ENCODE measurements at places on chromosomes 2 and 18. TPM values are rescaled to one million over a fixed set of nuclear protein-coding genes. Genes with fewer than 3 reads are reported as not detected.

RUFY4 gene
- total RNA-seq, result 0.55 TPM

FHOD3 gene
- total RNA-seq, result 18.5 TPM

GRCh38 chr2:126952216-126952615, 53.5 kb downstream of the TEX51 start:
- DNase-seq, result no peak

CFAP221 gene
- total RNA-seq, result not detected

SESTD1 gene
- total RNA-seq, result 52.3 TPM

DNA sequence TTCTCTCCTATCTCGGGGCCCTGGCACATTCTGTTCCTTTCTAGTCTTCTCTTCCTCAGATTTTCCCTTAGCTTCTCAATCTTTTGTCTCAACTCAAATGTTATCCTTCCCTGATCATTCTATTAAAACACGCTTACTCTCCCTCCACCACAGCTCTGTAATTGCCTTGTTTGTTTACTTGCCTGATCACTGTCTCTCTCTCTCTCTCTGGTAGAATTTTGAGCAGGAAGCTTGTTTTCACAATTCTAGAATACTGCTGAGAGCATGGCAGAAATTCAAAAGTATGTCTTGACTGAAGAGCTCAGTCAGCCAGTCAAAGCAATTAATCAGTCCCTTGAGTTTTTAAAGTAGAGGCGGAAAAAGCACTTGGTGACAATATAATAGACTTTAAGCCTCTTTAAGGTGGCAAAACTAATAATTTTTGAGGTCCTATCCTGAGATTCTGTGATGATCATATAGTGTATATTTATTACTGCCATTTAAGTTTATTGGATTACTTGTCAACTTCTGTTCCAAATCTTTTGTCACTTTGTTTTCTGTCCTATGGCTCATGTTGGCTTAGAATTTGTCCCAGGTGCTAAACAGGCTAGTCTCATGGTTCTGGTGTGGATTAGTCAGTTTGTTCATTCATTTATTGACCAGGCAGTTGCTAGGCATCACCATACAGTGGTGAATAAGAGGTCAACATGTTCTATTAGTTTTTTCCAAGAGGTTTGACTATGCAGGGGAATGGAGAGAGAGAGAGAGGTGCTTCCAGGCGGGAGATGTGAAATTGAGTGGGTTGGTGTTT, 2.3 kb downstream of the PSMD1 start:
- DNase-seq, result no peak

GRCh38 chr18:42374961-42375360, 419.9 kb downstream of the PIK3C3 start:
- DNase-seq, result no peak

PROKR1 gene
- 0.28 TPM for total RNA-seq

GRCh38 chr2:27903018-27903417, 12.5 kb downstream of the BABAM2 start:
- DNase-seq, result no peak

DNA sequence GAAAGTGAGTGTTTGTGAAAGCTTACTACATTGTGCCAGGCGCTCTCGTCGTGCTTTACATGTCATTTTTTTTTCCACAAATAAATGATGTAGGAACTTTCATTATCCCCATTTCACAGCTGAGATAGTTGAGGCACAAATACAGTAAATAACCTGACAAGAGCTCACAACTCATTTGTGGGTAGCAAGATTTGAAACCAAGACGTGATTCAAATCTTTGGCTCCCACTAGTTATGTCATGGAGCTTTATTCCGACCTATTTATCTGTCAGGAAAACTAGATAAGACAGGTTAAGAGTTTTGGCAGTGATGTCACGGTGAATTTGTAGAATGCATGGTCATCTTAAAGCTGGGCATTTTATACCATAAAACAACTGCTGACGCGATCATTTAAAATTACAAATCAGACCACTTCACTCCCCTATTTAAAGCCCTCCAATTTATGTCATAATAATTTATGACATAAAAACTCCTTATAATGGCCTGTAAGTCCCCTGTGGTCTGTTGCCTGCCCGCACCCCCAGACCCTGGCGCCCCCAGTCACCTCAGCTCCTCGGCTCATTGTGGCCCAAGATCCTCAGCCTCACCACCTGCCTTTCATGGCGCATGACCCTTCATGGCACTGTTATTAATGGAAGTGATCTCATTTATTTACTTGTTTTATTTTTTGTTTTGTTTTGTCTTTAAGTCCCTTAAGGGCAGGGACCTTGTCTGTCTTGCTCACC, 678 bp upstream of the ZNF24 start:
- DNase-seq, result no peak

DNA sequence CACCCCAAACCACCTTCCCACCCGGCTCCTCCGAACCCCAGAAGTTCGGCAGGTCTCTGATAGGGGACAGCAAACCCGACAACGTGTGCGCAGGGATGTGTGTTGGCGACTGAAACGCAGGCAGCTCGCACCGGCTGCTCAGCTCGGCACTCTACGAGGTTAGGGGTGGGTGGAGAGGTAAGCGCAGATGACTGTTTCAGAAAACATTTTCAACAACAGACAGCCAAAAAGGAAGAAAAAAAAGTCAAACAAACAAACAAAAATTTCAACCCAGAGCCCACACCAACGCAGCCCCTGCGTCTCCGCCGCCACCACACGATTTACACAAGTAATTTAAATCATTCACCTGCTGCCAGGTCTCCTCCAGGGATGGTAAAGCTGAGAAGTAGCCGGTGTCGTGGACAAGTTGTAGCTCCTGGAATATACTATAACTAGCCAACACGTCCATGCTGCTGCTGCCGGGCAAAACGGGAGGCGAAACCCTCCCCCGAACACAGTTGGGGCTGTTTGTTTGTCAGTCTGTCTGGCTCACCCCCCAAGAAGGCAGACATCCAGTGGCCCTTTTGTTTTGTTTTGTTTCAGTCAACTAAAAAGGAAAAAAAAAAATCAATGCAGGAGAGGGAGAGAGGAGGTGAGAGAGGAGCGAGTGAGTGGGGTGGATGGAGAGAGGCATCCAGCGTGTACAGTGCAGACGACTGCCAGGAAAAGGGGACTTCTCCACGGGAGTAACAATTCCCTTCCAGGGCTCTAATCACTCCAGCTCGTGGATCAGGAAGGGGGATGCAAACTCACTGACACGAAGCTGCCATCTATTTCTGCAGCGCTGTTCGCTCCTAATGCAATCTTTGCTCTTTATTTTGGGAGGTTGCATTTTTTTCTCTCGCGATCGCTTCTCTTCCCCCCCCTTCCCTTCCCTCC, at the start of gene KLF7:
KLF7 (minus strand) TSS at position 828 of the 918 bp plus-strand sequence; CDS start at position 448, 380 bp downstream.
- DNase-seq, result peak; percentile 85

FRZB gene
- total RNA-seq, result 14.7 TPM

KCMF1 gene
- total RNA-seq, result 64.5 TPM

HOXD12 gene
- 1.8 TPM for total RNA-seq

SUMO1 gene
- 98.4 TPM for total RNA-seq

ALLC gene
- not detected for total RNA-seq

- no peak for DNase-seq
Observed at GRCh38 chr2:223076573-223076972, 24.6 kb downstream of the KCNE4 start.

DNA sequence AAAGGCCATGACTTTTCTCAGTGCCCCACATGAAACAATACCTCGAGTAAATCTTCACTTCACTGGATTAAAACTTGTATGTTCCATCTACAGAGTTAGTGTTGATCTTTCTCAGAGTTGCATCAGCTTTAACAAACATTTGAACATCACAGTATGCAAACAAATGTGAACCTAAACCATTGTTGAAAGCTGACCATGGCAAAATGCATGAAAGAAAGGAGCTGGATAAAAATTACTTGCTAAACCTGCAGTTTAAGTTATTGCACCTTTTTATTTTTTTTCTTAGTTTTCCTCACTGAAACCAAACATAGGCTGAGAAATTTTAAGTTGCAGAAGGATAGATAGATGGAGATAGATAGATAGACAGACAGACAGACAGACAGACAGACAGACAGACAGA, 107.2 kb upstream of the UGP2 start:
- DNase-seq, result no peak

DCAF17 gene
- 21.8 TPM for total RNA-seq

CNDP1 gene
- total RNA-seq, result not detected

GRCh38 chr2:112640800-112641675, 4.7 kb upstream of the SLC20A1 start:
- DNase-seq, result no peak

DNA sequence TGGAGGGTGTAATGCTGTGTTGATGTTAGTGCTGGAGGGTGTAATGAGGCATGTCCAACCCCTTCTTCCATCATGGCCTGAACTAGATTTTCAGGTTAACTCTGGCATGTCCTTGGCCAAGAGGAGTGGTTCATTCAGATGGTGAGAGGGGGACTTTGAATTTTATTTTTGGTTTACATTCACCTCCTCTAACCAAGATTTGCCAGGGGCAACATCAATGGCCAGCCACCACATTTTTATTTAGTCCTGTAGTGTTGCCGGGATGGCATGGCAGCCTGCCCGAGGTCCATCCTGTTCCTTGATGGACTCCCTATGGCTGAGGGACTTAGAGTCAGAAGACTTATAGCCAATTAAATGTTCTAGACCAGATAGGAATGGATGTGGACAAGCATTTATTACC, 484.6 kb upstream of the HS6ST1 start:
- DNase-seq, result no peak

UPP2 gene
- total RNA-seq, result not detected

GRCh38 chr2:212646698-212647366, 108.2 kb upstream of the ERBB4 start:
- DNase-seq, result no peak

NYAP2 gene
- total RNA-seq, result not detected

HOXD4 gene
- total RNA-seq, result 8.0 TPM

DNA sequence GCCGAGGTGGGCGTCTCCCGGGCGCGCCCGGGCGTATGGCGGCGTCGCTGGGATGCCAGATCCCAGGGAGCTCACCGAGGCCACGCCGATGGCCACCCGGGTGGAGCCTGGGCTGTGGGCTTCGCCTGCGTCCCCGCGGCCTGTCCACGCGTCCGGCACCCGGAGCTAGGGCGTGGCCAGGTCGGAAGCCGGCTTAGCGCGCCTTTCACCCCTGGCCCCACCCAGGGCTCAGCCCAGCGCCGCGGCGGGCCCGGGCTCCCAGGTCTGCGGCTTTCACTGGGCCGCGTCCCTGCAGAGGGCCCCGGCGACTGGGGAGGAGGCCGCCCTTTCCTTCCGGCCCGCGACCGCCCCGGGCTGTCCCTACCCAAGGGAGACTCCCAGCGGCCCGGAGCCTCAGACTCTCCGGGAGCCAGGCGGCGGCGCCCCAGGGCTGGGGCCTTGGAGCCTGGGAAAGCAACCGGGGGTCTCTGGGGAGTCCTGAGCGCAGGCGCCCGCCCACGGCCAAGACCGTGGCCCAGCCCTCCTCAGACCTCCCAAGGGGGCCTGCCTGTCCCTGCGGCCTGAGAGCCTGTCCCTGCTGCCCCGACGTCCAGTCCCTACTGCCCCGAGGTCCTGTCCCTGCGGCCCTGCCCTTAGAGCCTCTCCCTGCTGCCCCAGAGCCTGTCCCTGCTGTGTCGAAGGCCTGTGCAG, 36.3 kb upstream of the ITM2C start:
- no peak for DNase-seq

TNFAIP6 gene
- 3.6 TPM for total RNA-seq

DNA sequence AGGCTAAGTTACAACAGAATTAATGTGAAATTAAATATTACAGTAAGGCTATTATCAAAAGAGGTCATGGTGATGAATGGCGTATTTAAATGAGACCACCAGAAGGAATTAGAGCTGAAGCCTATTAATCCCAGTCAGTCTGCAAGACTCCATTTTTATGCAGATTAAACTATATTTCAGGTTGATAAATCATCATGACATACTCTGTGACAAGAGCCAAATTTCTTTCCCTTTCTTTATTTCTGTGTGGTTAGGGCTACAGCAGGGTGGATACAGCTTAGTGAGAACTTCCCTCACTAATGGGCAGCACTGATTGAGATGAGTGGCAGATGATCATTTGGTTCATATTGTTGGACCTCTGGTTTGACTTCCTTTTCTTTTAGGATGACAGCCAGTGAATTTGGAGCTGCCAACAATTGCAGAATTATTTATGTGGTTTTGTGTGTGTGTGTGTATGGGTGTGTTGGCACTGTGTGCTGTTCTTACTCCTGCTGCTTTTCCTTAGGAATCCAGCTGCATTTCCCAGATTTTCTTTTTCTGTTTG, 481.3 kb downstream of the PIK3C3 start:
- no peak for DNase-seq

GRCh38 chr18:51857989-51858388, 482.0 kb upstream of the DCC start:
- no peak for DNase-seq

PRSS56 gene
- not detected for total RNA-seq

DNA sequence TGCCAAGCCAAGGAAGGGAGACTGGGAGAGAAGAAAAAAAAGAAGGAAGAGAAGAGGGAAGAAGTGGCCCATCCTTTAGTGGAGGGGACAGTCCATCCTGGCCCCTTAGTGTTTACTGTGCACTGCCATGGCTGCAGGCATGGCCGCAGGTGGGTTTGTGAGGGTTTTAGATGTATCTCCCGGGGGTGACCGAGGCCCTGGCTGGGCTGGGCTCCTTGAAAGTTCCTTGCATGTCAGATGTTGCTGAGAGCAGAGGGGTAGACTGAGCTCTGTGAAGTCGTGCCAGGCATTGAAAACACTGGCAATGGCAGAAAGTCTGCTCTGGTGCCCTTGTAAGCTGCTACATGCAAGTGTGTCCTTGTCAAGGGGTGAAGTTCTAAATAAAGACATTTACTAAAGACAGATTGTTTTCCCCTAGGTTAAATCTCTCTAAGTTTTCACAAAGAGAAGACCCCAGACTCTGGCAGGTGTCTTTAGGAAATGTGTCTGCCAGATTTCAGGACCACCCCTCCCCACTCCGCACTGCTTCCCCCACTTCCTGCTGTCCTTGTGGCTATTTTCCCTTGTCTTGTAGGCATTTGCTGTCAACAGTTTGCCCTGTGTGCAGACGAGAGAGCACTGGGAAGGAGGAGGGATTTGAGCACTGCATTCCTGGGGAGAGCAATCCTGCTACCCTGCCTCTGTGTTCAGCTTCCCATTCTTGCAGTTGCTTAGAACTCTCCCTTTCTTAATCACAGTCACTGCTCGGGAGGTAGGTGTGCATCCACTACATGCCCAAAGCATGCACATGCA, 68.4 kb downstream of the ACOXL start:
- DNase-seq, result no peak

KCNE4 gene
- 5.4 TPM for total RNA-seq

DNA sequence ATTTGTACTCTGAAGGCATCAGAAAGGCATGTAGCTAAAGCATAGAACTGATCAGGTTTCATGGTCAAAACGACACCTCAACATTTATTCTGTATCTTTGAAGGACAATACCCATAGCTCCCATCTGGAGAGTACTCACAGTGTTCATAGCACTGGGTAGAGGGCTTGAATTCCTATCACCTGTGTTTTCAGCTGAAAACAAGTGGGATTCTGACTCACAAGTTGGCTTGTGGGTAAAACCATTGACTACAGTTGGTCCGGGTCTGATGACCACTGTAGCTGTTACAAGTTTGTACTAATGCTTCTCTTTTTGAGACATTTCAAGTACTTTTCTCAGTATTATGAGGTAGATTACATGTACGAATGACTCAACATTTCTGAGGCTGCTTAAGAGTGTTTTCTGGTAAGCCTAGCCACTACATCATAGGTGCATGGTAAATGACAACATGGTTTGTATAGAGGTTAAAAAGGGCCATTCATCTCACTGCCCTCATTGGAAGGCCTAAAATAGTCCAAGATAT, 68.6 kb upstream of the PELI1 start:
- no peak for DNase-seq

All from sigmoid colon (tissue), 7 donors.